Hepatic stellate cell (primary cell): ENCODE measurements at places on chromosomes 7 and 10.

GRCh38 chr7:136741941-136742340, 126.5 kb upstream of the CHRM2 start:
- DNase-seq, result no peak

DNA sequence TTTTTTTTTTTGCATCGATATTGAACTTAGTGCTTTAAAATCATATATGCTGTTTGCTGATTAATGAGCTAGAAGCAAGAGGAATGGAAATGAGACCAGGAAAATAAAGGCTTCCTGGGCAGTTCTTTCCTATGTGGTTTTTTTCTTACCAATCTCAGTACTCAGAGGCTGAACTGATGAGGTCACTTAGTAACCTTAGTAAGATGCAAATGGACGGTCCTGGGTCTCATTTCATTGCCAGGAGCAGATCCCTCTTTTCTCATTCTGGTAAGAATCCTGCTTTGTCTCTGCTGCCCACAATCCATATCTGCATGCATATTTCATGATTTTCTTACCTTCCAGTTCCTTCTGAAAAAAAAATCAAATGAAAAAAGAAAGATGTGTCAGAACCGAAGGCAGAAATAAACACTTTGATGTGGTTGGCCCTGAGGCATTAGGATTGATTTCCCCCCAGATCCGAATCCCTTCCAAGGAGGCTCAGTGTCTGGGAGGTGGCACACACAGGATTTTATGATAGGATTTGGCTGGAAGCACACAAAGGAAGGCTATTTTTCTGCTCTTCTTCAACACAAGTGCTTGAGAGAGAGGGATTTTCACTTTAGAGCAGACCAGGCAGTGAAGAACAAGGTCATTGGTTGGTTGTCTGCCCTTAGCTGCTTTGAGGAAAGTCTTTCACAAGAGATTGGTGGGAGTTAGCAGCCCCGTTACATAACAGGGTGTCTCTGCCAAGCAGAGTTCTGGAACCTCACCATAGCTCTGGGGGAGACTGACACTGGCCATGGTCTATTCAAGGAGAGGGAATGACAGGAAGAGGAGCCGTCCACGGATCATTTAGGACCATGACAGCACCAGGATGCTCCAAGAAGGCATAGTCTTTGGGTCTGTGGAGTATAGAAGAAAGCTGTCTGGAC, 150.0 kb downstream of the CAMK1D start:
- no peak for DNase-seq

- no peak for DNase-seq
These were observed 9.1 kb downstream of the ADCYAP1R1 start for GRCh38 chr7:31061185-31061584.

GRCh38 chr10:124106241-124106879, 13.0 kb upstream of the CHST15 start:
- no peak for DNase-seq

- DNase-seq, result no peak
These were observed 47.5 kb downstream of the TASOR2 start for GRCh38 chr10:5732141-5732540.
